ENCODE measurements at places on chromosomes 7 and 10. TPM values are rescaled to one million over a fixed set of nuclear protein-coding genes. Genes with fewer than 3 reads are reported as not detected.
A peak's percentile ranks its signal among the peaks of the same experiment; 100 is the strongest.

The PTN gene
- 2.1 TPM for total RNA-seq

DNA sequence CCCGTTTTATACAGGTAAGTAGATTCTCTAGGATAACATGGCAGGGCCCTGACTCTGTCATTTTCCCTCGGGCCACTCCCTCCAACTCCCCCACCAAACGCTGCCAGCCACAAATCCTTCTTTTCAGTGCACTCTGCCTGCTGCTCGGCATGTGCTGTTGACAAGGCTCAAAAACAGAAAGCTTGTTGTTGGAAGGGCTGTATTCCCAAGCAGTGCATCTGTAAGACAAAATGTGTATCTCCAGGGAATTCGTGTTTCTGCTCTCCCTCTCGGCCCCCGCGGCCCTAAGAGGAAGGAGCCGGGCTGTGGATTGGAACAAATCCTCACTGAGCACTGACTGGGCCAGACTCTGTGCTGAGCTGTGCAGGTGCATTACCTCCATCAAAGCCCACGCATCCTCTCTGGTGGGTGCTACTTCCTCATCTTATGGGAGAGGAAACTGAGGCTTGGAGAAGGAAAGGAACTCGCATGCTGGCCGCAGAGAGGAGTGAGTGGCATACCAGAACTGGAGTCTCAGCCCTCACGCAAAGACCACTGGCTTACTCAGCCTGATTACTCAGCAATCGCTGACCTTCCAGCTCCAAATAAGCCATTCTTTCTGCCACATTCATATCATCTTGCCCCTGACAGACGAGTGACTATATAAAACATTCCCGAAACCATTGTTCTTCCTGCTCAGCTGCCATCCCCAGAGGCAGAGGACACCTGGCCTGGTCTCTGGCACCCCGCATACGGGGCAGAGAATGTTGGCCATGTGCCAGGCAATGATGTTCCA is 33.5 kb upstream of the ENO4 start:
- no peak for DNase-seq

- DNase-seq, result no peak
Measured at GRCh38 chr10:70575874-70576802, 26.4 kb downstream of the PRF1 start.

DNA sequence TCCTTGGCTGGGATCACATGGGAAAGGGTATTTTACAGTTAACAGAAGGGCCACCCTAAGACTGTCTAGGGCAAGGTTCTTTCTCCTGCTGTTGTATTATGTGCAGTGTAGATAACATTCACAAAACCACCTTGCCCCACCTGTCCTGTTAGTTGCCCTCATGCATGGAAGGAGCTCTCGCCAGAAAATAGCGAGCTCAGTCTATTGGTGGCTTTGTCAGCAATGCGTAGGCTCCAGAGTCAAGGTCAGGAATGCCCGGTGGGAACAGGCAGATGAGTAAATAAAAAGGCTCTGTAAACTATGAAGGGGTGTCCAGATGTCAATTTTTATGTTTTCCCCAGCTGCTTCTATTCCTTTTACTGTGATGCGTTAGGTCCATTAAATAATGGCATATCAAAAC is 107.1 kb upstream of the WDR11 start:
- DNase-seq, result no peak

- DNase-seq, result peak; percentile 87
Measured at GRCh38 chr10:87817609-87818504, at the start of gene ATAD1. Gene ATAD1 (minus strand): TSS chr10:87818226. CDS start chr10:87814599, 3,627 bp downstream.

The GIMAP4 gene
- total RNA-seq, result 6.6 TPM

The GRB10 gene
- total RNA-seq, result 9.0 TPM

The CNNM1 gene
- total RNA-seq, result 2.3 TPM

- no peak for DNase-seq
Measured at GRCh38 chr10:84727398-84727797, 399.0 kb downstream of the CCSER2 start.

The NEUROG3 gene
- not detected for total RNA-seq

DNA sequence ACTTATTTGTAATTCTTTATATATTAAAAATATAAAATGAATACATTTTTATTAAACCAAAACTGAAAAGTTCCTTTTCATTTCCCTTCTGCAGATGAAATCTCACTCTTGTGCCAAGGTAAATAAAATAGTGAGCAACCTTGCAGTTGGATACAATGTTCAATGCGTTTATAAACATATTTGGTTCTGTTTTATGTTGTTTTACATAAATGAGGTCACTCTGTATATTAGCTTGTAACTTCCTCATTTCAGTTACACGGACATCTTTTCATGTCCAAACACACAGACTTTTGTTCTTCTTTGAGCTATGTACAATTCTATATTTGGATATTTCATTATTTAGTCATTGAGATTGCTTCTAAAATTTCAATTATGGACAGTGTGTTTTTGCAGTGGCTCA is 107.7 kb downstream of the BBS9 start:
- no peak for DNase-seq

- peak; percentile 51 for DNase-seq
Measured at GRCh38 chr7:155584763-155585531, 38.6 kb upstream of the CNPY1 start.

- DNase-seq, result no peak
Measured at GRCh38 chr7:140982508-140982907, 32.2 kb downstream of the MRPS33 start.

The GPR26 gene
- not detected for total RNA-seq

The MOGAT3 gene
- not detected for total RNA-seq

DNA sequence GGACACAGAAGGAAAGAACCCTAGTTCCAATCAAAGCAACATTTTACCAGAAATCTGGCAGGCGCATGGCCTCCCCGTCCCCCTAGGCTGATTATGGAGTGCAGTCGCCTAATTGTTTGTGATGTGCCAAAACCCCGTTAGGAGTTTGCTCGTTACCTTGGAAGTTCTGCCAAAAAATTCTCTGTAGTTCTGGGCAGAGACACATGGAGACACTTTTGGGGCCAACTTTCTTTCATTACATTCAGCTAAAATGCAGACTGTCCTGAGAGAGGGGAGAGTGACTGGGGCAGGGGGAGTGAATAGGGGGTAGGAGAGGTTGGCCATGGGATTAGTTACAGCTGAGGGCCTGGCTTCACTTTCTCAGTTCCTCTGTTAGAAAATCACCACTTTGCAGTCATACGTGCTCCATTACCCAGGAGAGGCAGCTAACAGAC is 158.0 kb upstream of the NPVF start:
- DNase-seq, result no peak

DNA sequence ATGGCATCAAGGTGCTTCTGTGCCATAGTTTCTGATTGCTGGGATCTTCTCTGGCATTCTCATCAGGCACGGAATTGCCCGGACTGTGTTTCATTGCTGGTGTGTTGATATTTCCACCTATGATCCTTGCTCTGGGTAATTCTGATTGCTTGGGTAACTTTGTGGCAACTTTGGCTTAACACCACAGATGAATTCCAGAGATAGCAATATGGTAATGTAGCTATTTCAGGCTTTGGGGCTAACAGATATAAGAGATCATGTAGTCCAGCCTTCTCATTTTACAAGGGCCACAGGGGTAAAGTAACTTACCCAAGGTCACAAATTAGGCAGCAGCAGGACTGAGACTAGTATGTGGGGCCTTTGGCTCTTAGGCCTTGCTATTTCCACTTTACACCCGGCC is 53.9 kb upstream of the PLPP4 start:
- no peak for DNase-seq
